ENCODE measurements at places on chromosomes 12 and 14.
A peak's percentile ranks its signal among the peaks of the same experiment; 100 is the strongest.

GRCh38 chr14:95480109-95480886 lies 36.2 kb downstream of the SYNE3 start:
- DNase-seq, result peak; percentile 85

DNA sequence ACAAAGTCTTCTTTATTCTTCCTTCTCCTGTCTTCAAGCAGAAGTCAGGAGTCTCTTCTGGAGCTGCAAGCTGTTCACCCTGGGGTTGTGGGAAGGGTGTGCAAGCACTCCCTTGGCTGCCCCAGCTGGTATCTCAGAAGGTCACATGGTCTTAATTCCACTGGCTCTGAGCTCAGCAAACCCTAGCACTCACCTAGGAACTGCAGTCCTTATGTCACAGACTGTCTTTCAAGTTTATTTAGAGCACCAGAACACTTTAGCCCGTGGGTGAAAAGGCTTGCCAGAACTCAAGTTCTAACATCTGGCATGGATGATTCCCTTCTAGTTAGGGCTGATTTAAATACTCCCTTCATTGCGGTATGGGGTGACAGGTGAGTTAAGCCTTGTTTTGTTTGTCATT lies 379.0 kb downstream of the CCER1 start:
- no peak for DNase-seq

DNA sequence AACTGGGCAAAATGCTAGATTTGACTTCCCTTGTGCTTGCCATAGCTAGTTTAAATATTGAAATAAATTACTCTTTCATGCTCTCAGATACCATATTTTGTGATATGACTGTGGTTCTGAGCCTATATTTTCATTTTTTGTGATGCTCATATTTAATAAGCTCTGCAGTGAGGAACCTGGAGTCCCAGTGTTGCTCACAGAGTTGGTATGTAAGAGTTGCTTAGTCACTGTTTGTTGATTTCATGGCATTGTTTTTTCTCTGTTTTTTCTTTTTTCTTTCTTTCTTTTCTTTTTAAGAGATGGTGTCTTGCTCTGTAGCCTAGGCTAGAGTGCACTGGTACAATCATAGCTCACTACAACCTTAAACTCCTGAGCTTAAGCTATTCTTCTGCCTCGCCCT lies 750.5 kb upstream of the TMEM132C start:
- DNase-seq, result peak; percentile 71

DNA sequence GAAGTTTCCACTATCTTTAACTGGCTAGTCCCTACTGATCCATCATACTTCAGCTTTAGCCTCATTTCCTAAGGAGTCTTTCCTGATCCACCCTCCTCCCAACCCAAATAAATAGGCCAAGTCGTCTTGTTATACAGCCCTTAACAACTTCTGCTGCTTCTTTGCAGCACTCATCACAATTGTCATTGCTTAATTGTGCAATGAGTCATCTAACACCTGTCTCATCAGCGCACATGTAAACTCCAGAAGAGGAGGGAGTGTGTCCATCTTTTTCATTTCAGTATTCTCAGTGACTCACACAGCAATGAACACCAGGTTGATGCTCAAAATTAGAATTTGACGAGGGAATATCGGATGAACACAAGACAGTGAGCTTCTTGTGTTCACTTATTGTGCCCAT lies 87.3 kb downstream of the SUDS3 start:
- no peak for DNase-seq

DNA sequence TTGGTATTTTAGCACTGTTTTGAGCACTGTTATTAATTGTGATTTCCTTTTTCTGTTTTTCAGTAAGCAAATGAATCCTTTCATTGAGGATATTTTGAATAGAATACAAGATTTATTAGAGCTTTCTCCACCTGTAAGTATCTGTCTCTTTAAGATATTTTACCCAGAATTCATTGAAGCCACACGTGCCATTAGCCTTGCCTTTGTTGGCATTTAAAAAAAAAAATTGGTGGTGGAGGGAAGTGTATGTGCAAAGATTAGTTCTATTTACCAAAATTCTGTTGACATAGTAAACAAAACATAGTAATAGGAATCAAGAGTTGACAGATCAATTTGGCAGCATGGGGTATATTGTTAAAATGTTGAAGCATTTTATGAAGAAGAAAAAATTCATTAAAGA lies 23.8 kb downstream of the XPOT start:
- DNase-seq, result no peak

DNA sequence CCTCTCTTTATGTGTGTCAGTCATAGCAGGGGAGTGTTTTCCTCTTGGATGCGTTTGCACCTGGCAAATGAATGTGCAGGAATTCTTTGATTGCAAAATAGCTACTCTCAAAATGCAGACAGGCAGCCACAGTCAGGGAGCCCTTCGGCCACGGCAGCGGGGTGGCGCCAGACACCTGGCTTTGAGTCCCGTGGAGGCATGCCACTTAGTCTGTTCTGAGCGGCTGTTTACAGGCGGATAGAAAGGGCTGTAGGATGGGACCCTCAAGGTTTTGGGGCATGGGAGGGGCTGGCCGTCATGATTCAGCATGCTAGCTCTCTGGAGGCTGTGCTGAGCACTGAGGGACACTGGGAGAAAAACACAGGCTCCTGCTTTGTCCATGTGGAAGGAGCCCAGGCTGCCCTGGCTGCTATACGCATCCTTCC lies 117.1 kb downstream of the SLC25A47 start:
- DNase-seq, result peak; percentile 54

DNA sequence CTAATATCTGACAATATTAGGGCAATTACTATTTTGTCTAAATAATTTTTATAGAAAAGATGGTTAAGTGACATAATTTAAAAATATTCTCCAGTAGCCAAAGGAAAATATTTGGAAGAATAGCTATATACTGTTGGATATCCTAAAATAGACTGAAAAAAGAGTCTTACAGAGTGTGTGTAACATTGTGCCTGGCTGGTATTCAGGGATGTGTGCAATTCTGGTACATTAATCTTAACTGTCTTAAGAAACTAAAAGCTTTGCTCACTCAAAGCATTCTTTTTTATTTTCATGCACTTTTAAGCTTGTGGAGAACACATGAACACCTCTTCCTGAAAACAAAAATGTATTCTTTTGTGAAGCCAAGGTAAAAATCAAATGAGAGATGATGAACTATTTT lies 10.1 kb upstream of the NR2C1 start:
- no peak for DNase-seq
